ENCODE measurements at places on chromosomes 5 and 9.
A peak's percentile ranks its signal among the peaks of the same experiment; 100 is the strongest.

GRCh38 chr5:178388386-178389025 is 155.9 kb upstream of the PHYKPL start:
- DNase-seq = no peak

DNA sequence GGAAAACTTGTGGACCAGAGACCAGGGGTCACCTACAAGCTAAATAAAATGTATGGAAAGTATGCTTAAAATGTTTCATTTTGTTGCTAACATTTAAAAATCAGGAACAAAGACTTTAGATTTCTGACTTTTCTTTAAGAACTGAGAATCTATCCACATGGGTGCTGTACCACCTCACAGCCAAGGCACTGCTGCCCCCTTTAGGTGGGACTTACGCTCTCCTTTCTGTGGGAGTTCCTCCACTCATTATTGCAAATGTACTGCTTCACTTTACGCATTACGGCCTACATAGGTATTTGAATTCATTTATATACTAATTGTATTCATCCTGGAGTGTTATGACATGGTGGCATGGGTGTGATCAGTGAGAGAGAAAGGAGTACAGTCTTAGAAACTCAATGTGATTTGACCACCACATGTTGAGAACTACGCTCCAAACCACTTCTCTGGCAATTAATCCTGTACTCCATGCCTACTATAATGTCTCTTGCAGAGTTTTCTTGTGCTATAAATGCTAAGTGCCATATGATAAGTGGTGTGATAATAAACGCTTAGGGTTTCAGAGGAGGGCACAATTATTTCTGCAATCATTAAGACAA is 24.7 kb upstream of the CETN3 start:
- DNase-seq = peak; percentile 51

GRCh38 chr5:65916066-65916465 is 10.3 kb upstream of the ERBIN start:
- DNase-seq = no peak

GRCh38 chr5:56803025-56803424 is 12.3 kb upstream of the MAP3K1 start:
- DNase-seq = no peak

- DNase-seq = no peak
These were observed 805.7 kb downstream of the CDH9 start for GRCh38 chr5:26232706-26233105.

GRCh38 chr5:34511063-34511462 is 145.1 kb upstream of the RAI14 start:
- no peak for DNase-seq

DNA sequence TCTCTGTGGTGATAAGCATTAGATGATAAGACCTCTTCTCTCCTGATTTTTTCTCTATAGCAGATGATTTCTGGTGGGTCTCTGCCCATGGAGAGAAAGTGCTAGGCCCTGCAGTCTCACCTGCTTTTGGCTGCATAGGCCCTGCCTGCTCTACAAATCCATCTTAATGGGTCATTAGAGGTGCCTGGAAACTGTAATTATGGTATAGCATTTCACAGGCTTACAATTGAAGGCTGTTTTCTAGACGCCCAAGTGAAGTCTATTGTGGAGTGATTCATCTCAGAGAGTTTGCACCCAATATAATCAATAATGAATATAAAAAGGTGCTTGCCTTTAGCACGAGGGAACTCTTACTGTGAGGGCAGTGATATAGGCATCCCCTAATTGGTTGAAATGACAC is 33.8 kb downstream of the NEUROG1 start:
- no peak for DNase-seq

DNA sequence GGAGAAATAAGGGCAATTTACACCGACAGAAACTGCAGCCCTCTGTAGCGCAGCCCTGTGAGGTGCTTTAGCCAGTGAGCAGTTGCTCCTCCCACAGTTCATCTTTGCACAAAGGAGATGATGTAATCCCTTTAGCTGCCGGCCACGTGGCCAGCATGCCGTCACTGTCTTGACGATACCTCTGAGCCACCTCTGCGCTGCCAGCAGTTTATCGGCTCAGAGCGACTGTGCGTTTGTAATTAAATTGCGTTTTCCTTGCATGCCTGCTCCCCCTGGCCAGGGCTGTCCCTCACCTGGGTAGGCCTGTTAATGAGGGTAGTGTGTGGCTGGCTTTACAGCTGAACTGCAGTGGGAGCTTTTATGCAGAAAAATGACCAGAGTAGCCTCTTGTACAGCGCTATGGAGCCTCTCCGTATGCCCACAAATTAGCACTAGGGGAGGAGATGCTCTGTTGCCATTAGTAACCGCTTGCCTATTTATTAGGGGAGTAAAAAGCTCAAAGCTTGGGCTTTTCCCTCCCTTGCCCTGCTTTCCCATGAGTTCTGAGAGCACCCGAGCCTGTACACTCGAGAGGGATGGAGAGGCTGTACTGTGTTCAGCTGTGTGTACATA is 107.0 kb downstream of the TRIO start:
- no peak for DNase-seq

DNA sequence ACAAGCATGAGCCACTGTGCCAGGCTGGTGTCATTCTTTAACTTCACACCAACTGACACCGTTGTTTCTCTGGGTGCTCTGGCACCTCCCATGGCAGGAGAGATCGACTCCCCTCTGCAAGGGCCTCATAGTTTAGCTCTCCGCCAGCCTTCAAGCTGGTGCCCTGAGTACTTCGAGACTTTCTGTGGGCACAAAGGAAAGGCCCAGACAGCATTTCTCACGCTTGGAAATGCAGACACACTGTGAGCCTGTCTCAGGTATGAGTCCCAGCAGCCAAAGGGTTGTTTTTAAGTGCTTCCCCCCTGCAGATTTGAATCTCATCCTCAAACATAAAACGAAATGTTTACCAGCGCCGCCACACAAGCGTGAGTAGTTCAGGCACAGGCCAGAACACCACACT is 11.1 kb upstream of the TCF7 start:
- no peak for DNase-seq

DNA sequence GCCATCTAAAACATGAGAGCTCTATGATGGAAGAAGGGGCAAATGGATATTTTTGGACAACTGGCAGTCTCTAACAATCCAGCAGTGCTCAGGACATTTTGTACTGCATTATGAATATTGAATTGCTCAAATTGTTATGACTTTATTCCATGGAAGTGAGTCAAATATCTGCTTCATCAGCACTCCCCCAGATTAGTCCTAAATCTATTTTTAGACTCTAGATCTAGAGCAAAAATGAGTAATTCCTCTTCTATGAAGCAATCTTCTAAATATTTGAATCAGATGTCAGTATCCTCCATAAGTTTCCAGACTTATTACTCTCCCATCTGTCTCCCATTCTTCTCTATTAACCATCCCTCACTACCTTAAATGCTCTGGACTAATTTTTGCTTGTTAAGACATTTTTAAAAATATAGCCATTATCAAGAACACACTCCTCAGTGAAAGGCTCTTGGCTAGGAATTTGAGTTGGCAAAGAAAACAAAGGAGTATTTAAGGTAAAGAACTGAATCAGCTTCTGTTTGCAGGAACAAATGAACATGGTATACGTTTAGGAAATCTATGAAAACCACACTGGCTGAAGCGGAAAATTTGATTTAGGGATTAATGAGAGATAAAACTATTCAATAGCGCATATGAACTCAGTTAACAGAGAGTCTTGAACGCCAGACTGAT is 300.9 kb downstream of the MCTP1 start:
- no peak for DNase-seq

GRCh38 chr9:107345327-107345726 is 62.2 kb downstream of the RAD23B start:
- DNase-seq = no peak

DNA sequence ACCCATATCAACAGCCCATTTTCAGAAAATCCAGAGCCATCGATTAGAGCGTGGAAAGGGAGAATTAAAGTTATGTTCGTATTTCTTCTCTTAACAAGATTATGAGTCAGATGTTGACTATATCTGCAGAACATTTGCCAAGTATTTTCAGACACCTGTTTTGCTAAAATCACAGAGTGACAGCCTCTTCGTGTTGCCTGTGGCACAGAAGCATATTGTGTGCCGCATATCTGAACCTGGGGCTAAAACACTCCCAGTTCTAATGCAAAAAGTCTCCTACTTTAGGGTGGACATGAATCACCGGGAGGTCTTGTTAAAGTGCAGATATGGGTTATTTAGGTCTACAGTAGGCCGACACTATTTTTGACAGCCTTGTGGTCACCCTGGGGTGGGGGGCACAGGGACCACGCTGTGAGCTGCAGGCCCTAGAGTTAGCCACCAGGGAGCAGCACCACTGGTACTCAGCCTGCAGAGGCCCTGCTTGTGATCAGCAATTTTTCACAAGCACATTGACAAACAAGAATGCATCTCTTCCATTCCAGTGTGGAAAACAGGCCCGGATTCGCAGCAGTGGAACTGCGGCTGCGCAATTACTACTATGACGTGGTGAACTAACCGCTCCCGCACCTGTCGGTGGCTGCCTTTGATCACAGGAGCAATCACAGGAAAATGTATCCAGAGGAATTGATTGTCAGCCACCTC is 93.5 kb downstream of the SYK start:
- DNase-seq = no peak

DNA sequence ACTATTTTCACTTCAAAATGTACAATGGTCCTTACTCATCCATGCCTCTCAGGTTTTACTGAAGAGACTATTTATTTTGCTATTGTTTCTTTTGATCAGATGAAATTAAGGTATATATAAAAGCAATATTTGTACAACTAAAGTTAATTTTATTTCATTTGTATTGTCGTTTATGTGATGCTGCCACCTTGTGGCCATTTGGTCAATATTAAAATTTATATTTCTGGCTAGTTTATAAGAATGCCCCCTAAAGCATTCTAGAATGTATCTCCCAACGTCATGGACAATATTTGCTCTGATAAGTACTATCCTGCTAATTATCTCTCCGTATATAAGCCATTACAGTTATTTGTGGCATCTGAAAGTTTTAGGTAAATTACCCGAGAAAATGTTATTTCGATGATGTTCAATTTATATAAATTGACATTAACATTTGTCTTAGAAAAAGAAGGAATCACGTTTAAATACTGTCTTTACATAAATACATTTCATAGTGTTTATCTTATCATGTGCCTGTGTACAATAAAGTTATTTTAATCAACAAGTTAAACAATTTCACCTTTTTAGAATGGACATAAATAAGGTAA is 680.0 kb downstream of the TAF11L14 start:
- DNase-seq = peak; percentile 8

DNA sequence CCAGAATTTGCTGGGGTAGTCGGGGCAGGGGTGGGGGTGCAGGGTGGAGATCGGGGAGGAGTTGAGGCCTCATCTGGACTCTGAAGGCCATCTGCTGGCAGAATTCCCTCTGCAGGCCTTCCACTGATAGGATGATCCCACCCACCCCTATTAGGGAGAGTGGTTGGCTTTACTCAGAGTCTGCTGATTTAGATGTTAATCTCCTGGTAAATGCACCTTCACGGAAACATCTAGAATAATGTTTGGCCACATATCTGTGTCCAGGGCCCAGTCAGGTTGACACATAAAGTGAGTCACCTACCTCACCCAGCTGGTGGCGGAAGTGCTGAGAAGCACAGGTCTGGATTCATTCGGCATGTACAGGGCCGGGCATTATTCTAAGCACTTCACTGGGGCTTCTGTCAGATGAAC is 50.0 kb downstream of the DAPK1 start:
- no peak for DNase-seq

- no peak for DNase-seq
These were observed 222.9 kb upstream of the FTMT start for GRCh38 chr5:121628783-121629182.

DNA sequence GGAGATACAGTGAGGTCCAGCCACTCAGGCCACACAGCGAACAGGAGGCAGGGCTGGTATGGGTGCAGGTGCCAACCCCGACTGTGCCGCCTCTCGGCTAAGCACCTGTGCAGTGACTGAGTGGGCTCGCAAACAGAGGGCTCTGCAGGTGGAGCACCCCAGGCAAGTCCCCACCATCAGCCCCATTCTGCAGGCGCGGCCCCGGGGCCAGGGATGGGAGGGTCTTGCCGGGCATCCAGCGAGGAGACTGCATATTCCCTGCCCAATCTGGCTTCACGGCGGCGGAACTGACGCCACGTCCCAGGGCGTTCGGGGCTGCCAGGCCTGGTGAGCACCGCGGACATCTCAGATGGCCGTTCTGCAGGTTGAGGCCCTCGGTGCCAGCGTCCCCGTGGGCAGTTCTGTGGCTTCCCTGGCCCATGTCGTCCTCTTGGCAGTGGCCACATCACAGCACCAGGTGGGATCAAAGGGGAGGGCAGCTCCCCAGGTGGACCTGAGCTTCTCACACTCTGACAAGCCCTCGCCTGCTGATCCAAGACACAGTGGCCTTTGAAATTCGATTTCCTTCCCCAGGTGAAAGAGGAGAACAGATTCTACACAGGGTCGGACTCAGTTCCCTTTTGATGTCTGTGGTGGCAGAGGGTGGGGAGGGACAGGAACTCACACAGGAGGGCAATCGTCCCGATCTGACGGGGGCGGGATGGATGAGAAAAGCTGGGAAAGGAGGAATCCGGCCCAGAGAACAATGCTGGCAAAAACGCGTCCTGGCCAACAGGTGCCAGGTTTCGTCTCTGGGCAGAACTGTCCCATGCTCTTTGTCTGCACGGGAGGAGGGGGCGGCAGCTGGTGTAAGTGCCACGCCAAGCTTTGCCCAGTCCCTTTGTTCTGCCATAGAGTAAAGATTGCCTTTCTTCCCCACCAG is 18.8 kb downstream of the DBH start:
- no peak for DNase-seq

- DNase-seq = no peak
These were observed 96.5 kb upstream of the PHYKPL start for GRCh38 chr5:178328826-178329730.

- no peak for DNase-seq
These were observed 134.3 kb downstream of the MACROH2A1 start for GRCh38 chr5:135264451-135265440.

DNA sequence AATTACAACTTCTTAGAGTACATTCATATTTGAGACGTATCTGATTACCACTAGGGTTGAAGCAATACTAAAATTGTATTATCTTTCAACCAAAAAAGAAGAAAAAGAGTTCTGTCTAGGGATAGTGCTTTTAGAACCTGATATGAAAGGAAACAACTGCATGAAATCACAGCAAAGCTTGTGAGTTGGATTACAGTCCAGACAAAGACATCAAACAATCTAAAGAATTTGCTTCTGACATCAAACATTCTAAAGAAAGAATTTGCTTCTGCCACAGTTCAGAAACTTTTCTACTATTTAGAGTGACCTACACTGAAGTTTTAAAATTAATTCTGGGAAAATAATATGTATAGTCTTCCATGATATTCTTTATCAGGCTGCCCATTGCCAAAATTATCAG is 1141.1 kb upstream of the ACO1 start:
- no peak for DNase-seq

DNA sequence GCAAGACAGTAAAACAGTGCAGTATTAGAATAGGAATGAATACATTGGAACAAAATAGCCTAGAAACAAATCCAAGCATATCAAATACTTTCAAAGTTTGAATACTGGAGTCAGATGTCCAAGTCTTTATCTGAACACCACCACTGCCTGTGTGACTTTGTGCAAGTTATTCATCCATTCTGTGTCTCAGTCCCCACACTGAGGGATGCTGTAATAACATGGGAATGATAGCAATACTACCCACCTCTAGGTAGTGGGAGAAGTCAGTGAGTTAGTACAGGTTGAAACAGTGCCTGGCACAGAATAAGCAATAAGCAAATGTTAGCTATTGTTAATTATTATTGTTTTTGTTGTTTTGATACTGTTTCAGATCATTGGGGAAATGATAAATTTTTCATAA is 130.9 kb downstream of the SUSD1 start:
- DNase-seq = no peak

GRCh38 chr5:57717555-57717954 is 234.9 kb upstream of the ACTBL2 start:
- DNase-seq = no peak
